Lung microvascular endothelial cell (primary cell): ENCODE measurements at places on chromosomes 1 and 21. TPM values are rescaled to one million over a fixed set of nuclear protein-coding genes. Genes with fewer than 3 reads are reported as not detected.

RAB25 gene
- total RNA-seq: not detected in 2 replicates

RGS13 gene
- total RNA-seq: not detected in 2 replicates

PADI4 gene
- not detected in 2 replicates for total RNA-seq

ANXA9 gene
- total RNA-seq: not detected in 2 replicates

STXBP3 gene
- 27.0 and 53.0 TPM in 2 replicates for total RNA-seq

ADAMTS1 gene
- total RNA-seq: 1.4 and 3.7 TPM in 2 replicates

LEPROT gene
- 44.7 and 57.3 TPM in 2 replicates for total RNA-seq

CD53 gene
- total RNA-seq: not detected in 2 replicates

OVAAL gene
- not detected in 2 replicates for total RNA-seq

FAM151A gene
- not detected in 2 replicates for total RNA-seq

SELENBP1 gene
- total RNA-seq: 0.40 and 3.1 TPM in 2 replicates
